Urothelium cell line (cell line): ENCODE measurements at places on chromosomes 2 and 18.

- DNase-seq = no peak
Measured at GRCh38 chr2:181165199-181165868, 184.9 kb downstream of the UBE2E3 start.

DNA sequence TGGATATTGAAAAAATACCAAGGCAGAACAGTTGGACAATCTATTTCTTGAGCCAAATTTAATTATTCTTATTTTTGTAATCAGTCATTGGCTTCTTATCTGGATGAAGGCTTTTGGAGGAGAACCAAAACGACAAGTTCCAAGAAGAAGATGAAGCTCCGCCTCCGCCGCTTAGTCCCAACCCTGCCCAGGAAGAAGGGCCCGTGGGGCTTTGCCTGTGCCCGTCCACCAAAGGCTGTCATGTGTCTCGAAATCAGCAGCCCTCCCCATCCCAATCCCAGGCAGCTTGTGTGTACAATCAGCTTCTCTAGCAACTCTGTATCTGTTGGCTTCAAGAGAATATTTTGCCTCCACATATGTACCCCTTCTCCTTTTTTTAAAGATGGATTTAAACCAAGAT lies 24.6 kb downstream of the PTRHD1 start:
- DNase-seq = no peak

DNA sequence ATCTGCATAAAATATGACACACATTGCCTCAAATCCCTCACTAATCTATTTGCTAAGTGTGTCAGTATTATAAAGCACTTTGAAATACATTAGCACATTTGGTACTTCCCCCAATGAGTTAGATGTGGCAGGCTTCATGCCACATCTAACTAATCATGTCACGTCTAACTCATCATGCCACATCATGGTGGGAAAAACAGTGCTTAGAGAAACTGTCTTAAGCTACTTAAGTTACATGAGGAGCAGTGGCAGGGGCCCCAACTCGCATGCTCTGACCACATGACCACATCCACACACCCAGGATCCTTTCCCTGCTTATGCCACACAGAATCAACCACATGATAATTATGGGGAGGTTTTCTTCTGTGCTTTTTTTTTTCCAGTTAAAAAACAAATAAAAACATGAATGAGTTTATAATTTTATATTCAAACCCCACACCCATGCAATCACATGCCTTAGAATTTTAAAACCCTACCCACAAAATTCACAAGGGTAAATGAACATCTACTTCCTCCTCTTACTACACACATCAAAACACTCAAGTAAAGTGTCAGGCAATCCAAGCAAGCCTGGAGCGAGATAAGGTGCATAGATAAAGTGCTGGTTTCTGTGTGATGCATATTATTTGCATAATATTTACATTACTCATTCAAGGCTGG lies 1.6 kb downstream of the ABCA12 start:
- no peak for DNase-seq

DNA sequence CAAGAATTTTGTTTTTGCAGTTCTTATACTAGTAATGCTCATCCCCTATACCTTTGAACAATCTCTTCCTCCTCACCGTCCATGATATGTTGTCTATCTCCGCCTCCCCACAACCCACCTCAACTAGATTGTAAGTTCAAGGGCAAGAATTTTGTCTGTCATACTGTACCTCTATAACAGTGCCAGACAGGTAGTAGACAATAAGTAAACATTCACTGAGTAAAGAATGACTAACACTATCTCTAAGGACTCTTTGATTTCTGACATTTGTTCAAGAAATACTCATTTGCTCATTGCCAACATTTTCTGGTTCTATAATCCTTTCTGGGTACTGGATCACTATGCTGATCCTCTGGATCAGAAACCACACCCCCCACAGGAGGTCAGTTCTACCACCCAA lies 82.4 kb downstream of the EXOC6B start:
- DNase-seq = no peak

DNA sequence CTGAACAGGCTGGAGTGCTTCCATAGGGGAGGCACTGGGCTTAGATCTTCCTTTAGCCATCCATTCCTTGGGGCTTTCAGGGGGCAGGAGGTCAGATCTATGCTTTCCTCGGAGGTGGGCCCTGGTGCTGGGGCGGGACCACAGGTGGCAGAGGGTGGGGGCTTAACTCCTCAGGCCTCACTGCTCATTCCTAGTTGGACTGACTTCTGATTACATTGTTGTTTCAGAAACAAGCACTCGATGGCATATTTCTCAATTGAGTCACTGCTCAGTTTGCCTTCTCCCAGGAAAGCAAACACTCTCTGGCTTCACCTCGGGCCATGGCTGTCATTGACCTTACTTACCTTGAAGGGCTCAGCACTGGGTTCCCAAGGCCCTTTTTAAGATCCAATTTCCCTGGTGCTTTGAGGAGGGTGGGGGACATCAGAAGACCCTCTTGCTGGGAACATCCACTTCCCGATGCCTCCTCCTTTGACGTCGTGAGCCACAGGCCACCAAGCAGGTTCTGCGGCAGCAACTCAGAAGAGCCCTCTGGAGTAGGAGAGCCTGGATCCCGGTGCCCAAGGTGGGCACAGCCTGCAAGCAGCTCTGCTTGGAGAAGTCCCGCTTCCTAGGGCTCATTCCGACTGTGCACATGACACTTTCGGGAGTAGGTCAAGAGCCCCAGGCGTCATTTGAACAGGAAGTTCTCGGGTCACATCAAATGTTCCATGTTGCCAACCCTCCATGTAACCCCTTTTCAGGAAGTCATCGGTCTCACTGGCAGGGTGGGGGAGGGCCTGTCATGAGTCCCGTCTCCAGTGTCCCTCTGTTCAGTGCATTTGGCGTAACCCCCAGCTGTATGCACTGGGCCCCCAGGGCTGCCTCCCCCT lies 40.6 kb downstream of the SDC1 start:
- DNase-seq = peak; percentile 74
